ENCODE measurements at places on chromosomes 13 and 19. TPM values are rescaled to one million over a fixed set of nuclear protein-coding genes. Genes with fewer than 3 reads are reported as not detected.

Gene ACTN4
- total RNA-seq = 427 TPM

Gene SOX1
- 0.04 TPM for total RNA-seq

Gene ZNF274
- 40.0 TPM for total RNA-seq

Gene CYSLTR2
- not detected for total RNA-seq

Gene SLITRK5
- 1.6 TPM for total RNA-seq

Gene MISP
- total RNA-seq = 0.28 TPM

Gene KL
- not detected for total RNA-seq

Gene ZNF681
- total RNA-seq = 16.8 TPM

Gene STOML3
- 0.16 TPM for total RNA-seq

Gene ZNF90
- total RNA-seq = 101 TPM

Gene ZNF793
- 11.4 TPM for total RNA-seq

Gene C19orf73
- 8.1 TPM for total RNA-seq

Gene TNFSF13B
- 0.10 TPM for total RNA-seq

Gene LIM2
- not detected for total RNA-seq

Gene TINCR
- total RNA-seq = 0.97 TPM

Gene OLFM4
- total RNA-seq = not detected

Gene HCST
- not detected for total RNA-seq

Gene CACNG8
- total RNA-seq = 3.9 TPM

Gene KANK3
- total RNA-seq = 8.7 TPM

Gene FAM187B
- total RNA-seq = not detected

Gene ZNF254
- 45.6 TPM for total RNA-seq

Gene SGCG
- not detected for total RNA-seq

Gene ZNF888
- total RNA-seq = 8.3 TPM

Gene CEACAM19
- total RNA-seq = 0.38 TPM

Gene MEF2B
- total RNA-seq = 8.3 TPM

Gene ZNF844
- total RNA-seq = 9.7 TPM

All from GM23338 (cell line).